Memory B cell (primary cell): ENCODE measurements at places on chromosomes 3 and 15.

DNA sequence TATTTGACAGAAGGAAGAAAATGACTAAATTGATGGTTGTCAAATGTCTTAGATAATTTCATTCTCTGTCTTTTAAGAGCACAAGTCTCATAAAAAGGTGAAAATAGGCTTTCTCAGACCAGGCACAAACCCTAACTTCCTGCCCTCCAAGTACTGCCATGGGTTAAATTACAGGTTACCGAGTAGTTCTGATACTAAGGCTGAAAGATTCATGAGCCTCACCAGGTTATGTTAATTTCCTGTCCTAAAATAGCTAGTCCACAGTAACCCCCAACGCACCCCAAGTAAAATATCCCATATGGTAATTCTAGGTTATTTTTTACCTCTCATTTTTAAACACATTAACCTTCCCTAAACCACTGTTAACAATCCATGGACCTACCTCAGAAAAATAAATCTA, 42.0 kb downstream of the GSK3B start:
- DNase-seq: no peak

DNA sequence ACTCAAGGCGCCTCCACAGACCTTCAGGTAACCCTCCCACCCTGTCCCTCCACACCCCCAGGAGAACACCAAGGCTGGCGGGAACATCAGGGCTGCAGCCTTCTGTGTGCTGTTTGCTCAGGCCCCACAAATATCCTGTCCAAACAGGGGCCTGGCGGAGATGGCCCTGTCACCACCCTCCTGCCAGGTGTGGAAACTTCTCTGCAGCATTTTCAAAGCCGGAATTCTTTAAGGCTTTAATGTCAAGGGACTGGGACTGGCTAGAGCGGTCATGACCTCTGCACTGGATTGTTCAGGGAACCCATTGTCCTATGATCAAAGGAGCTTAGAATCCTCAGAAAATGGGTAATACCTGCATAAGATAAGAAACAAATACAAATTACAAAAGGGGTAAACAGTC, 46.6 kb downstream of the FBLN2 start:
- no peak for DNase-seq

- no peak for DNase-seq
These were observed 20.8 kb downstream of the FAM174B start for GRCh38 chr15:92634671-92635201.

DNA sequence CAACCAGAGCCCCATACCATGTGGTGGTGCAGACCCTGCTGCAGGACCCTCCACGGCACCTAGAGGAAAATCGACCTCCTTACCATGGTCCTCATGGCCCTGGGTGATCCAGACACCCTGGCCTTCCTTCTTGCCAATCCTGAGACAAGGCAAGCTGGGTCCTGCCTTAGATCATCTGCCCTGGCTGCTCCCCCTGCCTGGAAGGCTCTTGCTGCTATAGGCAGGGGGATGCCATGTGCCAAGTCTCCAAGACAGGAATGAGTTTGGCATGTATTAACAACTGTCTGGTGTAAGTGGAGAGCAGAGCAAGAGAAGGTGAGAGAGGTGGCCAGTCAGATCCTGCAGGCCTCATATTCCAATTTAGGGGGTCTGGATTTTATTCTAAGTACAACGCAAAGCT, 7.5 kb downstream of the HEG1 start:
- DNase-seq: no peak

DNA sequence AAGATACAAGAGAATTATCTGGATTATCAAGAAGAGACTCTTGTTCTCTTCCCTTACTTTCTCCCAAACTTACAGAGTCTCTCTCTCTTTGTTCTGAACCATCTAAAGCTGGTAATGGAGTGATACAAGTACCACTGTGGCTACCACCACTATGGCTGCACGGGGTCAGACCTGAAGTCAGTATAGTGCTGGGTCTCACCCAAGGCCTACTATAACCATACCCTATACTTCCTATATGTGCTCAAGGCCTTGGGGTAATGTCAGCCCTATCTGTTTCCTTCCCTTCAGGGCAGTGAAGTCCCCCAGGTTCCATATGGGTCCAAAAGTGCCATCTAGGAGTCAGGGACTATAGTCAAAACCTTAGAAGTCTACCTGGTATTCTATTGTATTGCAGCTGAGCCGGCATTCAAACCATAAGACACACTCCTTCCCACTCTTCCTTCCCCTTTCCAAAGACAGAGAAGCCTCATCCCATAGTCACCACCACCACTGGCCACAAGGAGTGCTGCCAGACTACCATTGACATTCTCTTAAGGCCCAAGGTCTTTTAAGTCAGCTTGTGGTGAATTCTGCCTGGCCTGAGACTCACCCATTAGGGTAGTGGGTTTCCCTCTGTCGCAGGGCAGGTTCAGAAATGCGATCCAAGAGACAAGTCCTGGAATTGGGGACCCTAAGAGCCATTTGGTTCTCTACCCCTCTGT, 615.0 kb upstream of the NECTIN3 start:
- no peak for DNase-seq
